ENCODE measurements at places on chromosomes 7 and 10. TPM values are rescaled to one million over a fixed set of nuclear protein-coding genes. Genes with fewer than 3 reads are reported as not detected.

- no peaks in the 10 kb centered on the region for H3K27me3 ChIP-seq
- no peak overlapping the region for H3K27ac ChIP-seq
- H3K4me1 ChIP-seq: peaks cover 54% of the 10 kb centered on the region
- H3K4me3 ChIP-seq: no peak overlapping the region
- peak; percentile 57 for DNase-seq
Measured at GRCh38 chr7:16926283-16926682, 44.5 kb upstream of the AGR3 start.

- no peak overlapping the region for H3K27ac ChIP-seq
- no peaks in the 10 kb centered on the region for H3K27me3 ChIP-seq
- no peak overlapping the region for H3K4me3 ChIP-seq
- H3K36me3 ChIP-seq: no peaks in the 10 kb centered on the region
- DNase-seq: no peak
Measured at GRCh38 chr7:42479816-42480633, 243.0 kb upstream of the GLI3 start.

DNA sequence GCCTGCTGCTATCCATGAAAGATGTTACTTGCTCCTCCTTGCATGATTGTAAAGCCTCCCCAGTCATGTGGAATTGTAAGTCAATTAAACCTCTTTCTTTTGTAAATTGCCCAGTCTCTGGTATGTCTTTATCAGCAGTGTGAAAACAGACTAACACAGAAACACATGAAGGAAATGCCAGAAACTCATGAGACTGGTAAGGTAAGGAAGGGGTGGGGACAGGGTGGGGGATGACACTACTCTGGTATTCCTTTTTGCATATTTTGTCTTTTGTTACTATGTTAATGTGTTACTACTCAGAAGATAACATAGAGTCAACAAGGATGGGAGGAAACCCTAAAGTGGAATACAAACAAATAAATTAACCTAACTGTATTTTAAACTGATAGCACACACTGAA lies 69.8 kb upstream of the DRGX start:
- no peak overlapping the region for H3K27ac ChIP-seq
- H3K27me3 ChIP-seq: no peaks in the 10 kb centered on the region
- no peak for DNase-seq
- peaks cover 43% of the 10 kb centered on the region for H3K36me3 ChIP-seq
- H3K4me3 ChIP-seq: no peak overlapping the region
- H3K4me1 ChIP-seq: no peaks in the 10 kb centered on the region

- H3K27ac ChIP-seq: no peak overlapping the region
- no peak overlapping the region for H3K4me3 ChIP-seq
- no peak for DNase-seq
- H3K27me3 ChIP-seq: no peaks in the 10 kb centered on the region
- H3K36me3 ChIP-seq: no peaks in the 10 kb centered on the region
Measured at GRCh38 chr10:110396284-110396651, 91.5 kb upstream of the SMNDC1 start.

GRCh38 chr10:58952747-58953466 lies 223.5 kb upstream of the PHYHIPL start:
- no peaks in the 10 kb centered on the region for H3K36me3 ChIP-seq
- no peak overlapping the region for H3K27ac ChIP-seq
- no peaks in the 10 kb centered on the region for H3K27me3 ChIP-seq

DNA sequence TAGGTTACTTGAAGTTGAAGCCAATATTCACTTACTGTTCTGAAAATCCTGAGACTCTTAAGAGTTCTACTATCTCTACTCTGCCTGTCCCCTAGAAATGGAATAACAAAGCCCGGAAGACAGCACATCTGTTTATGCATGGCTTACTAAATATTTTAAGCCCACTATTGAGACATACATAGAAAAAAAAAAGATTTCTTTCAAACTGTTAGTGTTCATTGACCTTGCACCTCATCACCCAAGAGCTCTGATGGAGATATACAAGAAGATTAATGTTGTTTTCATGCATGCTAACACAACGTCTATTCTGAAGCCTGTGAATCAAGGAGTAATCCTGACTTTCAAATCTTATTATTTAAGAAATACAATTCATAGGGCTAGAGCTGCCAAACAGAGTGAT lies 859.3 kb upstream of the C7orf33 start:
- no peak for DNase-seq
- no peak overlapping the region for H3K4me3 ChIP-seq
- no peaks in the 10 kb centered on the region for H3K4me1 ChIP-seq
- H3K27me3 ChIP-seq: no peaks in the 10 kb centered on the region
- no peaks in the 10 kb centered on the region for H3K36me3 ChIP-seq

The EIF5AL1 gene
- total RNA-seq: 0.53 TPM

The NUTM2E gene
- 0.11 TPM for total RNA-seq

The C10orf67 gene
- total RNA-seq: not detected

The PRF1 gene
- 272 TPM for total RNA-seq

The KNDC1 gene
- 0.32 TPM for total RNA-seq

Measured in activated CD8-positive, alpha-beta T cell treated with anti-CD3 and anti-CD28 coated beads, Interleukin-2, amount 10 ng/mL, durations not matched to agents 7 days and 5 days (primary cell).